ENCODE measurements at places on chromosomes 1 and 21.

DNA sequence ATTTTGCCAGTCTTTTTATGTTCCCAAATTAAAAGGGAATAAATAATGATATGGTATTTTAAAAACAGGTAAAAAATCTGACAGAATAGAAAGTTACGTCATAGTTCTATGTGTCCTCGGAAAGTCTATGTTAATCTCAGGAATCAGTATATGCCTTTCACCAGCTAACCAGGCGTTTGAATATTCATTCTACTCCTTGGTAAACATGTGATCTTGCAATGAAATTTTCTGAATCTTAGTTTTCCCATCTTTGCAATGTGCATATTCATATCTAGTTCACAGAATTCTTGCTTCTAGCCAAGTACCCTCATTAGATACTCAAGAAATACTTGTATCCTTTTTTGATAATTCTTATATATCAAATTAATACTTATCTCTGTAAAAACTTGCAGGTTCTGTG is 179.4 kb downstream of the ZP4 start:
- no peak for DNase-seq
- H3K4me1 ChIP-seq: no peaks in the 10 kb centered on the region
- H3K36me3 ChIP-seq: no peaks in the 10 kb centered on the region
- H3K27ac ChIP-seq: no peak overlapping the region

- no peak overlapping the region for H3K27ac ChIP-seq
- no peaks in the 10 kb centered on the region for H3K27me3 ChIP-seq
- peaks cover 26% of the 10 kb centered on the region for H3K4me1 ChIP-seq
- no peak overlapping the region for H3K4me3 ChIP-seq
Observed at GRCh38 chr1:168452329-168452728, 91.5 kb downstream of the XCL2 start.

DNA sequence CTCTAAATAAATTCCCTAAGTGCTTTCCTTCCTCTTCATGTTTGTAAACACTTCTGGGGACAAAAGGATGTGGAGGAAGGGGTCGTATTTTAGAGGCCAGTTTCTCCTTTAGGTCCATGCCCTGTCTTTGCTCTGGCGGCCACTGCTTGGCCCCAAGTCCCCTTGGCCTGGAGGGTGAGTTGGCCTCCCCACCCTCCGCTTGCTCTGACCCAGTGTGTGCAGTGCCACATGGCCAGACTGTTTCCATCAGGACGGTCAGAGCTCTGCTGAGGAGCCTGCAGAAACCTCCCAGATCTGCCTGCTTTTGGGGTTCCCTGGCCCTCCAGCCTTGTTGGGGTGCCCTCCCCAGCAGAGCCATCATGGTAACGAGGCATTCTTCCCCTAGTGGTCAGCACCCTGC is 127.8 kb downstream of the CAMTA1 start:
- DNase-seq: no peak
- no peak overlapping the region for H3K4me3 ChIP-seq
- no peaks in the 10 kb centered on the region for H3K36me3 ChIP-seq

DNA sequence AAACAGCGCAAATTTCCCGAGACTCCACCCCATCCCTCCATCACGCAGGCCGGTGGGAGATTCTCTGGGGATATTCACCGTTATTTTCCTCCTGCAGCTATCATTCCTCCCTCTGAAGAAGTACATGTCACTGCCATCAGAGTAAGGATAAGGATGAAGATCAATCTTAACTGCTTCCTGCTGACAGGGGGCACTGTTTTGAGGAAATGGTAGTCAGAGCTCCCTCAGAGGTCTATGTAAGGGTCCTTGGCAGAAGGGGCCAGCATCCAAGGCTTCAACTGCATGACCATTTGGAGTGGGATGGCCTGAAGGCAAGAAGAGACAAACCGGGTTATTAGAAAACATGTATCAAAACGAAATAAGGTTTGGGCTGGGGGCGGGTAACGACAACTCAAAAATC is 111.5 kb downstream of the KCNK1 start:
- H3K36me3 ChIP-seq: no peaks in the 10 kb centered on the region
- no peaks in the 10 kb centered on the region for H3K4me1 ChIP-seq
- H3K4me3 ChIP-seq: no peak overlapping the region
- no peaks in the 10 kb centered on the region for H3K27me3 ChIP-seq

- DNase-seq: peak; percentile 11
- H3K4me1 ChIP-seq: peaks cover 5% of the 10 kb centered on the region
- peaks cover 18% of the 10 kb centered on the region for H3K27me3 ChIP-seq
- no peak overlapping the region for H3K4me3 ChIP-seq
Observed at GRCh38 chr1:31669786-31670592, 25.3 kb upstream of the PEF1 start.

DNA sequence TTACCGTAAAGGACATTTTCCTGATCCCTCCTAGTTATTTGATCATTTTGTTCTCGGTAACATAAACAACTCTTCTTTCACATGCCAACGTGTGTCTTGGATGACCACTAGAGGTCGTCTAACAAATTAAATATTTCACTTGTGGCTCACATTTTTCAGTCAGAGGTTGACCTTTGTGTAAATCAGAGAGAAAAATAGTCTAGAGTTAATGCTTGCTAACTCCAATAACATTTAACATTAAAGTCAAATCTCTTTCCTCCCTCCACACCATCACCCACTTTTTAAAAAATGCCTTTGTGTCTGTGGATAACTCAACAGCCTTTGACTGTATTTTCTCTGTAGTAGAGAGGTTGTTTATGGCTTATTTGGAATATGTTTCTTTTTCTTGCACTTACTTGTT is 220.5 kb upstream of the B3GALT2 start:
- peaks cover 20% of the 10 kb centered on the region for H3K4me1 ChIP-seq
- peak; percentile 24 for DNase-seq
- H3K27me3 ChIP-seq: no peaks in the 10 kb centered on the region
- H3K27ac ChIP-seq: peak overlapping the region; percentile 32
- H3K4me3 ChIP-seq: no peak overlapping the region

- H3K4me1 ChIP-seq: peaks cover 42% of the 10 kb centered on the region
- peaks cover 37% of the 10 kb centered on the region for H3K36me3 ChIP-seq
- H3K27ac ChIP-seq: peak within 1 kb of the TSS; percentile 91
- H3K27me3 ChIP-seq: no peaks in the 10 kb centered on the region
- H3K4me3 ChIP-seq: peak within 1 kb of the TSS; percentile 87
- peak; percentile 40 for DNase-seq
Observed at GRCh38 chr1:154557939-154558719, at the start of gene UBE2Q1. Gene UBE2Q1 (minus strand): TSS chr1:154558662. CDS start chr1:154558553, 109 bp downstream.

DNA sequence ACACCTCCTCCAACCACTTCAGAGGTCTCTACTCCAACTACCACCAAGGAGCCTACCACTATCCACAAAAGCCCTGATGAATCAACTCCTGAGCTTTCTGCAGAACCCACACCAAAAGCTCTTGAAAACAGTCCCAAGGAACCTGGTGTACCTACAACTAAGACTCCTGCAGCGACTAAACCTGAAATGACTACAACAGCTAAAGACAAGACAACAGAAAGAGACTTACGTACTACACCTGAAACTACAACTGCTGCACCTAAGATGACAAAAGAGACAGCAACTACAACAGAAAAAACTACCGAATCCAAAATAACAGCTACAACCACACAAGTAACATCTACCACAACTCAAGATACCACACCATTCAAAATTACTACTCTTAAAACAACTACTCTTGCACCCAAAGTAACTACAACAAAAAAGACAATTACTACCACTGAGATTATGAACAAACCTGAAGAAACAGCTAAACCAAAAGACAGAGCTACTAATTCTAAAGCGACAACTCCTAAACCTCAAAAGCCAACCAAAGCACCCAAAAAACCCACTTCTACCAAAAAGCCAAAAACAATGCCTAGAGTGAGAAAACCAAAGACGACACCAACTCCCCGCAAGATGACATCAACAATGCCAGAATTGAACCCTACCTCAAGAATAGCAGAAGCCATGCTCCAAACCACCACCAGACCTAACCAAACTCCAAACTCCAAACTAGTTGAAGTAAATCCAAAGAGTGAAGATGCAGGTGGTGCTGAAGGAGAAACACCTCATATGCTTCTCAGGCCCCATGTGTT is 66.6 kb downstream of the TPR start:
- peaks cover 30% of the 10 kb centered on the region for H3K36me3 ChIP-seq
- H3K4me3 ChIP-seq: no peak overlapping the region
- peaks cover 47% of the 10 kb centered on the region for H3K4me1 ChIP-seq
- no peaks in the 10 kb centered on the region for H3K27me3 ChIP-seq

- H3K27ac ChIP-seq: peak overlapping the region; percentile 25
- no peak overlapping the region for H3K4me3 ChIP-seq
- peaks cover 55% of the 10 kb centered on the region for H3K4me1 ChIP-seq
- peak; percentile 29 for DNase-seq
Observed at GRCh38 chr1:9244501-9245229, 10.1 kb downstream of the H6PD start.

GRCh38 chr21:20701235-20701634 is 297.0 kb upstream of the NCAM2 start:
- H3K27me3 ChIP-seq: no peaks in the 10 kb centered on the region
- no peaks in the 10 kb centered on the region for H3K4me1 ChIP-seq

GRCh38 chr1:81010126-81010525 is 790.6 kb upstream of the ADGRL2 start:
- no peak for DNase-seq
- H3K36me3 ChIP-seq: no peaks in the 10 kb centered on the region
- H3K4me3 ChIP-seq: no peak overlapping the region
- H3K27me3 ChIP-seq: no peaks in the 10 kb centered on the region
- no peaks in the 10 kb centered on the region for H3K4me1 ChIP-seq
- H3K27ac ChIP-seq: no peak overlapping the region

DNA sequence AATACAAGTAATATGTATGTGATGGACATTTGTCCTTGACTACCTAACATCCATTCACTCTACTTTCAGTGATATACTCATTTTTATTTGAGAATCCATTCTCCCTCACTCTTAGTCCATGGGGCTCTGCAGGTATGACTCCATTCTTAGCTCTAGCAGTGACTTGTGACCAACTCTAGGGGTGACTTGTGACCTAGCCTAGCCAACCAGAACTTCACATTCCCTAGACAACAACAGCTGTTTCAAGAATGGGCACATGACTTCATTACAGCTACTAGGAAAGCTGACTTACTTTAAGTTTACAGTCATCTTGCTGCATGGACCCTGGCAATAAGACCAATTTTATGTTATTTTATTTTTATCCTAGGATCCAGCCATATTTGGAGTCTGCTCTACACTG is 23.6 kb upstream of the DDX59 start:
- no peak overlapping the region for H3K27ac ChIP-seq
- no peak for DNase-seq
- no peak overlapping the region for H3K4me3 ChIP-seq
- H3K4me1 ChIP-seq: no peaks in the 10 kb centered on the region

DNA sequence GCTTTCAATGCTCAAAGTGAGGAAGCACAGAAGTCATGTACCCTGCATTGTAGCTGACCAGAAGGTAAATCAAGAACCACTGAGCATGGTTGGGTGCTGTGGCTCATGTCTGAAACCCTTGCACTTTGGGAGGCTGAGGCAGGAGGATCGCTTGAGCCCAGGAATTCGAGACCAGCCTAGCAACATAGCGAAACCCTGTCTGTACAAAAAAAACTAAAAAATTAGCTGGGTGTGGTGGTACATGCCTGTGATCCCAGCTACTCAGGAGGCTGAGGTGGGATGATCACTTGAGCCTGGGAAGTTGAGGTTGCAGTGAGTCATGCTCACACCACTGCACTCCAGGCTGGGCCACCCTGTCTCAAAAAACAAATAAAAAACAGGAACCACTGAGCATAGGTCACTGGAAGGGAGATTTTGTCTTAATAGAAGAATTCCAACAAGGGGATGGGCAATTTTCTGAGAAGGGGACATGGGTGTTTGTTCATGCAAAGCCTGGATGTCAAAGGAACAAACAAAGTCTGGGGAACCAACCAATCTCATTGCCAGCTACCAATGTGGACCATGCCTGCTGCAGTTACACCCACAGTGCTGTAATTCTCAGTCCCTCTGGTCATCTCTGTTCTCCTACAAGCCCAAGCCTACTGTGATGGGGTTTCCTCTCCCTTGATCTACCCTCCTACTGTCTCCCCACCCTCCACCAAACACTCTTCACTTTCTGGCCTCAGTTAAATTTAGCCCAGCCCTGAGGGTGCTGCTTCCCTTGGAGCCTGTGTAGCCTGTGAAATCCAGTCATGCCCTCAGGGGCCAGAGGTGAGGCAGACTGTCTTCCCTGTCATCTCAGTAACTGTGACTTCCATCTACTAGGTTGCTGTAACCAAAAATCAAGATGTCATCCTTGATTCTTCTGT is 47.9 kb downstream of the ELF3 start:
- H3K36me3 ChIP-seq: no peaks in the 10 kb centered on the region
- H3K4me3 ChIP-seq: no peak overlapping the region
- peaks cover 8% of the 10 kb centered on the region for H3K27me3 ChIP-seq
- DNase-seq: no peak

GRCh38 chr1:183607322-183607980 is 17.2 kb upstream of the NCF2 start:
- peaks cover 7% of the 10 kb centered on the region for H3K27me3 ChIP-seq
- no peak overlapping the region for H3K27ac ChIP-seq
- no peak for DNase-seq
- H3K4me3 ChIP-seq: no peak overlapping the region

- H3K36me3 ChIP-seq: no peaks in the 10 kb centered on the region
- peaks cover 16% of the 10 kb centered on the region for H3K27me3 ChIP-seq
- no peak overlapping the region for H3K4me3 ChIP-seq
- peak overlapping the region; percentile 39 for H3K27ac ChIP-seq
Observed at GRCh38 chr1:226797151-226797550, 58.1 kb upstream of the ITPKB start.

DNA sequence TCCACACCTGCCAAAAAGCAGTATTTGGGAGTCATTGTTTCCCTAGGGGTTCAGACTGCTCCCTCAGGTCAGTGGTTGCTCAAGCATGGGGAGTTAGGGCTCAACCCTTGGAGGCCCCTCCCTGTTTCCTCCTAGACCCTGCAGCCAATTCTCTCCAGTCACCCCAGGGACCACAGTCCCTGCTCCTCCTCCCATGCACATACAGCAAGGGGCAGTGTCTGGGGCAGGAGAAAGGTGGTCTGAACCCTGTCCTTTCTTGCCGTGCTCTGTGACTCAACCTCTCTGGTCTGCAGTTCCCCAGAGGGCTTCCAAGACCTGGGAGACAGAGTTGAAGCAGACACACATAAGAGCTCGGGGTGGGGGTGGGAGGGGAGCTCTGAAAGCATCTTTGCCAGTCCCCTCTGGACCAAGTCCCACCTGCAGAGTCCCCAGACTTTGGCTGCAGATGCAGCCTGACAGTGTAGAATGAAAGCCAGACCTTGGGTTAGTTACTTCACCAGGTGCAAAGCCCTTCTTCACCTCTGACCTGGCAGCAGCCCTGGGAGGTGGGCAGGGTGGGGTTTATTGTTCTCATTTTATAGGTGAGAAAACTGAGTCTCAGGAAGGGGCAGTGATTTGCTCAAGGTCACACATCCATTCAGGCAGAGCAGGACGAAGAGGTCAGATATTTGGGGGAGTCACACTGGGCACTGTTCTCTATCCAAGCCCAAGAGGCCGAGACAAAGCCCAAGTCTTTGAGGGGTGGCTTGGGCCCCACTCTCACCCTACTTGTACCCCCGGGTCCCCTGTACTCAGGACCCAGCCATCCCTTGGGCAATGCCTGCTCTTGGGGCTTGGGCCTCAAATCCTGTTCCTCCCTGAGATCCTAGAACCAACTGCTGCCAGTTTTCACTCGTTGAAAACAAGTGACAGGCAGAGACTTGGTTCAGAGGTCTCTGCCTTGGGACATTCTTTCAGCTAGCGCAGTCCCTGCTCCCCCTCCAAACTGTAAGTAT is 748 bp downstream of the PDZK1IP1 start:
- DNase-seq: no peak
- no peak overlapping the region for H3K27ac ChIP-seq
- H3K27me3 ChIP-seq: peaks cover 4% of the 10 kb centered on the region
- peaks cover 1% of the 10 kb centered on the region for H3K4me1 ChIP-seq
- no peak overlapping the region for H3K4me3 ChIP-seq

- no peaks in the 10 kb centered on the region for H3K36me3 ChIP-seq
- no peak overlapping the region for H3K4me3 ChIP-seq
- no peak overlapping the region for H3K27ac ChIP-seq
- H3K27me3 ChIP-seq: no peaks in the 10 kb centered on the region
- DNase-seq: no peak
- peaks cover 10% of the 10 kb centered on the region for H3K4me1 ChIP-seq
Observed at GRCh38 chr1:59541161-59541560, 244.3 kb downstream of the FGGY start.

All from activated CD4-positive, alpha-beta T cell treated with anti-CD3 and anti-CD28 coated beads, Interleukin-2, amount 10 ng/mL, durations not matched to agents 7 days and 5 days (primary cell).